ENCODE measurements at places on chromosomes 5 and 9.

DNA sequence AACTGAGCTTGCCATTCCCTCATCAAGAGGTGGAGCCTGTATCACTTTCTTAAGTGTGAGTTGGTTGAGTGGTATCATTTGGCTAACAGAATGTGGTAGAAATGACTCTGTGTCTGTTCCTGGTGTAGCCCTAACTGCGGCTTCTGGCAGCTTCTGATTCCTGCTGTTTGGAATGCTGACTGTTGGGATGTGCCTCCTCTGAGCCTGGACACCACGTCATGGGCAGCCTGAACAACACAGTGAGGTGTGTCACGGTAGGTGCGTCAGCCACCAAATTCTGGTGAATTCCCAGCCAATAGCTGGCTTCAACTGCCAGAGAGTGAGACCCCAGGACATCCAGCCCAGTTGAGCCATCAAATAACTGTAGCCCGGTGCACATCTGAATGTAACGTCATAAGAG lies 6.1 kb upstream of the C9orf152 start:
- no peak for DNase-seq

DNA sequence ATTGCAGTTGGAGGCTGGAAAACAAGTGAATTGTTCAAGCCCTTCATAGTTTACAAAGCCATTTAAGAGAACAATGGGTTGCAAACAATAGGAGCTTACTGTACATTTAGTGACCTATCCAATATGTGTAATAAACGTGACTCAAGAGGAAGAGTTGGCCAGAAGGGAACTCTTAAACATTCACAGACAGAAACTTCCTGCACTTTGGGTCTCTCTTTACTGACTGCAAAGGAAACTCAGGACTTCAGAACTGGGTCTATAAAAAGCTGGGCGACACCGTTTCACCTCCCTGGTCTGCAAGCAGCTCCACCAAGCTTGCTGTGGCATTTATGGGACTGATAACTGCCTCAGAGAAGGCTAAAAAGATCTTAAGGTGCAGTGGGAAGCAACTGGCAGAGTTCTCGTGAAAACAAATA lies 48.7 kb upstream of the SPATA31D4 start:
- no peak for DNase-seq

GRCh38 chr5:3302228-3302627 lies 293.4 kb upstream of the IRX1 start:
- DNase-seq: no peak

DNA sequence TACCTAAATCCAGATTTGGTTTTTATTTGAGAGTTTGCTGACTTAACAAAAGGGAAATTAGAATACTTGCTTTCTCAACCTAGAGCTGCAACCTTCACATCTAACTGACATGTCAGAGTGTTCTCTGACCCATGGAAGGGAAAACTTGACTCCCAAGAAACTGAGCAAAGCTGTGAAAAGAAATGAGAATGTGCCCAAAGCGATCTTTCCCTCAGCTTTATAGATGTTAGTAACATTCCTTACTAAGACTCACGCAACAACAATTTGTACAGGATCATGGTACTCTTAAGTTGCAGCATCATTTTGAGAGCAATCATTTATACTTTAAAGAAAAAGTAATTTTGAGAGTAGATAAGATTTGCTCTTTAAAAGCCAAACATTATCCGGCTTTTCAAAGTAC lies 117.0 kb upstream of the FBXL7 start:
- DNase-seq: no peak

DNA sequence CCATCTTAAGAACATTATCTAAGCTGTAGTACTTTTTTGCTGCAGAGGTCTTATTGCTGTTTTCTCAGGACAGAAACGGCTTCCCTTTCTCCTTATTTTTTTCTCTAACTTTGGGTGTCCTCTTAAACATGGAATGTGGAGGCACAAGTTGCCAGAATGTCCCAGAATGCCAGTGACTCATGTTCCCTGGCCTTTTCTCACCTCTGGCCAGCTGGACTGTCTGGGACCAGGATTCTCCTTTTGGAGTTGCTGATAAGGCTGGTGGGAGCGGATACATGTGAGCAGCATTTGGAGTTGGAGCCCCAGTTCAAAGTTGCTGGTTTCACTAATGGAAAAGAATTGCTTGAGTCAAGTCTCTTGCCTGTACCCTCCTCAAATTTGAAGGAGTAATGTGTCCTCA lies 112.8 kb downstream of the ARHGAP26 start:
- DNase-seq: no peak

DNA sequence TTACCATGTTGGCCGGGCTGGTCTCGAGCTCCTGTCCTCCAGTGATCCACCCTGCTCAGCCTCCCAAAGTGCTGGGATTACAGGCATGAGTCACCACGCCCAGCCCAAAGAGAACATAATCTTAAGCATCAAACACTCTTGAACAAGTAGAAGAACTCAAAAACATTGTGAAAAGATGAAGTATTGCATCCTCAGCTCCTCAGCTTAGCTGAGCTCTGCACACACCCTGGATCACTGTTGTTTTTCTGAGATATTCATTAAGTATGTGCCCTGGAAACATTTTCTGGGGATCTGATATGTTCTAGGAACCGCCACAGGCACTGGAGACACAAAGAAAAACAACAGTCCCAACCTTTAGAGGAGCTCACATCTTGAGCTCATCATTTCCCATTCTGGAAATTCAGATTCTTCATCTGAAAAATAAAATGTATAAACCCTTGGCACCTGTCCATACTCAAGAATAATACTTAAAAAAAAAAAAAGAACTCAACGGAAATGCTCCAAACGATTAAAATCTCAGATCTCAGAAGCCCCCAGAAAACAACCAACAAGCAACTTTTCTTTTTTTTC lies 62.2 kb upstream of the ZNF462 start:
- no peak for DNase-seq

GRCh38 chr5:164187785-164188184 lies 682.4 kb downstream of the MAT2B start:
- DNase-seq: no peak

GRCh38 chr9:113958556-113958955 lies 82.4 kb downstream of the ZNF618 start:
- DNase-seq: no peak

GRCh38 chr5:13207112-13207511 lies 737.4 kb downstream of the DNAH5 start:
- DNase-seq: no peak
